ENCODE measurements at places on chromosomes 5 and 9. TPM values are rescaled to one million over a fixed set of nuclear protein-coding genes. Genes with fewer than 3 reads are reported as not detected.

ADAMTS13 gene
- total RNA-seq: 0.27 TPM

SLC1A1 gene
- 11.8 TPM for total RNA-seq

IRX2 gene
- 10.3 TPM for total RNA-seq

LVRN gene
- 0.06 TPM for total RNA-seq

SPINK6 gene
- total RNA-seq: not detected

STC2 gene
- total RNA-seq: 144 TPM

PRRX2 gene
- total RNA-seq: 1.7 TPM

ADAMTS2 gene
- 0.27 TPM for total RNA-seq

PCDHGB1 gene
- total RNA-seq: 1.4 TPM

NRARP gene
- total RNA-seq: 3.5 TPM

CDK5RAP2 gene
- 34.0 TPM for total RNA-seq

FGD3 gene
- total RNA-seq: 0.06 TPM

TEX48 gene
- not detected for total RNA-seq

MARCHF11 gene
- not detected for total RNA-seq

NTNG2 gene
- total RNA-seq: 1.9 TPM

GPR151 gene
- total RNA-seq: not detected

IARS1 gene
- total RNA-seq: 275 TPM
